ENCODE measurements at places on chromosomes 1 and 21.

- peak; percentile 97 for DNase-seq
Observed at GRCh38 chr1:117093091-117093534, 28.4 kb downstream of the TRIM45 start.

- DNase-seq, result peak; percentile 59
Observed at GRCh38 chr21:14361958-14362357, 21.0 kb downstream of the HSPA13 start.

DNA sequence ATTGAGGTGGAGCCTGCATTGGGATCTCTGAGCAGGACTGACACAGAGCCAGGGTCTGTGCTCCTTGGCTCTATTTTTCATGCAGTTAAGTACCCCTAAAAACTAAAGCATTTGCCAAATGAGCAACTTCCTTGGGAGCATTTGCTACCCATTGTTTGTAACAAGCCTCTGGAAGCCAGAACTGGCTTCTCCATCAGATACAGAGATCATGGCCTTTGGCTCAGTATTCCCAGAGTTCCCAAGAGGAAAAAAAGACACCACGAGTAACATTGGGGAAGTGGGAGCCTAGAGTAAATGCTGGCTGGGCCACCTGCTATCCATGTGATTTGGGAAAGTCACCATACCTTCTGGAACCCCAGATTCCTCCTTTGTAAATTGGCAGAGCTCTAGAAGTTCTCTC, 44.8 kb downstream of the OPTC start:
- DNase-seq, result no peak

DNA sequence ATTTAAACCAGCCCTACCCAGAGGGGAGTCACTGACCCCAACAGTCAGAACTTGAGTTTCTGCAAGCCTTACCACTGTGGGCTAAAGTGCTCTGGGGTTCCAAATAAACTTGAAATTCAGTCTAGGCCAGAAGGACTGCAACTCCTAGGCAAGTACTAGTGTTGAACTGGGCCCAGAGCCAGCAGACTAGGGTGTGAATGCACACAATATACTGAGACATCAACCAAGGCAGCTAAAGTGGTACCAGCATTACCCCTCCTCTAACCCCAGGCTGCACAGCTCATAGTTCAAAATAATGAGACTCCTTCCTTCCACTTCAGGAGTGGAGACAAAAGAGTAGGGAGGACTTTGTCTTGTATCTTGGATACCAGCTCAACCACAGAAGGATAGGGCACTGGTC, 18.9 kb upstream of the IL20 start:
- no peak for DNase-seq

DNA sequence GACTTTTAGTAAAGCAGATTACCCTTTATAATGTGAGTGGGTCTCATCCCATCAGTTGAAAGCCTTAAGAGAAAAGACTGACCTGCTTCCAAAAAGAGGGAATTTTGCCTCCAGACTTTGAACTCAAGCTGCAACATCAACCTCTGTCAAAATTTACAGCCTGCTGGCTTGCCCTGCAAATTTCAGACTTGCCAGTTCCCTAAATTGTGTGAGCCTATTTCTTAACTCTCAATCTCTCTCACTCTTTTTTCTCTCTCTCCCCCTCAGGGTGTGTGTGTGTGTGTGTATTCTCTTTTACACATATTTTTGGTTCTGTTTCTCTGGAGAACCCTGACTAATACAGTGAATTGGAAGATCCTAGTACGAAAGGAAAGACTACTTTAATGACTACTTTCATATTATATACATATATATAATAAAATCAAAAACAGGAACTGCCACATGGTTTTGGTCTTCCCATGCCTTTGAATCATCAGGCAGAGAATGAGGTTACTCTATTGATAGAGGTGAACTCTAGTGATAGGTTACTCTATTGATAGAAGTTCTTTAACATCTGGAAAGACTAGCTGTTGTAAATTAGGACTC, 6.4 kb downstream of the OR2C3 start:
- no peak for DNase-seq

DNA sequence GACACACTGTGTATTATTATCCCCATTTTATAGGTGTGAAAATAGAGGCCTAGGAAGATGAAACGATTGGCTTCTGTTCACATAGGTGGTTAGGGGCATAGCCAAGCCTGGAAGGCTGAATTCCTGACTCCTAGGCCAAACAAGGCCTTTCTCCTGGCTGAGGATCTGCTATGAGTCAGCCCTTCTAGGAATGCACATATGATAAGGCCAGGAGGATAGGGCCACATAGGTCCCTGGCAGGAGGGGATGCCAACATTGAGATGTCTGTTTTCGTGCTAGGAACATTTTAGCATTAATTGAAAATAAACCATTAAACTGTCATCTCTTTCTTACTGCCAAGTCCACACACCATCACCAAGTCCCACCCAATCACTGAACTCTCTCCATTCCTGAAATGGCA, 9.2 kb downstream of the CSMD2 start:
- DNase-seq, result peak; percentile 62

DNA sequence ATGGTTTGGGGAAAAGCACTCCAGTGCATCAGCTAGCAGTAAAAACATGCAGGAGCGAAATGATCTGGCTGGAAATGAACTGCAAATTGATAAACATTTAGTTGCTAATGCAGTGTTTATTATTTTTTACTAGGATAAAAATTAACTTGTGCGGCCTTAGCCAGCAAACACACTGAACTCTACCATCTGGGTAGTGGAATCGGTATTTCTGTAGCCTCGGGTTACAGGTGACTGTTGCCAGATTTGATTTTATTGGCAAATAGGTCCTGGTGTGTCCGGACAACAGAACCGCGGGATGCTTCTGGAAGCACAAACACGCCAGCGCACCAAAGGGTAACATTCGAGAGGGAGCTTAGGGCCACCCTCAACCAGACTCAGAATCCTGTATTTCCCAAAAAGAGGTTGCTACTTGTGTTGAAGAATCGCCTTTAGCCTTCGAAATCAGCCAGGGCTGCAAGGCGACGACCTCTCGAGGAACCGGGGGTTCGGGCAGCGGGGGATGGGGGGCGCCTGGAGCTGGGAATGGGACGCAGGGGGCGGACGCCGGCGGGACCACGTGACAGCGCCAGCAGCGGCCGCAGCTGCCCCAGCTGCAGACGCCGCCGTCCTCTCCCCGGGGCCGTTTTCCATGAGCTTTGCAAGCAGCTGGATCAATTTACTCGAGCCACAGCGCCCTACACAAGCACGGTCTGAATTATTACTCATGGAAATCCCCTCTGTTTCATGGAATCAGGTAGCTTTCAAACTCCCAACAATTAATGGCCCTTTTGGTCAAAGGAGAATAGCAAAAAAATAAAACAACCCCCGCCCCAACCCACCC, 158.8 kb downstream of the TOMM20 start:
- peak; percentile 91 for DNase-seq

DNA sequence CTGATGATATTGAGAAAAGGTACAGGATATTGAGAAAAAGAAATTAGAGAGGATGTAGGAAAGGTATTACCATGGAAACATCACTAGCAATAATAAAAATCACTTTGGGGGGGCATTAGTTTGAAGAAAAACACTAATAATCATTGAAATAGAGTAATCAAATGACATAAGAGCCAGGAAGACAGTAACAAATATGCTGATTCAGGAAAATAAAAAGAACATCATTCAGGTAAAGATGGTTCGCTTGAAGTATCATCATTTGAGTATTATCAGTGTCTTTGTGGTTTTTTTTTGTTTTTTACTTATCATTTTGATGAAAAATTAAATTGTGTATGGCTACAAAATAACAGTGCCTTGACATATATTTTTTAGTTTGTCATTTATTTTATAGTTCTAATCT, 164.5 kb downstream of the IFI44 start:
- DNase-seq, result no peak

DNA sequence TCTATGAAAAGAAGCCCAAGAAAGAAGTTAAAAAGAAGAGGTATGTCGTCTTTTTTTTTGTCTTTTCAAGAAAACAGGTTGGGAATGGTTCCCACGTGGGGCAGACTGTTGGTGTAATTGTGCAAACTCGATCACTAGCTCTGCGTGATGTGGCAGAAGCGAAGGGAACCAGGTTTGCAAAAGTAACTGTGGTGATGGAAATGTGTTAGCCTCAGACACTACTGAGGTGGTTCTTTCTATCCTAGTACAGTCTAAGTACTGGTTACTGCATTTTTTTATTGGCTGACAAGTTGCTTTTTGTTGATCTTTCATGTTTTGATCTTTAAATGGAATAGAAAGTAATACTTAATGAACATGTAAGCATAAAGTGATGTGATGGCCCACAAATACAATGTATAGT, 8.8 kb downstream of the RPL5 start:
- DNase-seq, result no peak

DNA sequence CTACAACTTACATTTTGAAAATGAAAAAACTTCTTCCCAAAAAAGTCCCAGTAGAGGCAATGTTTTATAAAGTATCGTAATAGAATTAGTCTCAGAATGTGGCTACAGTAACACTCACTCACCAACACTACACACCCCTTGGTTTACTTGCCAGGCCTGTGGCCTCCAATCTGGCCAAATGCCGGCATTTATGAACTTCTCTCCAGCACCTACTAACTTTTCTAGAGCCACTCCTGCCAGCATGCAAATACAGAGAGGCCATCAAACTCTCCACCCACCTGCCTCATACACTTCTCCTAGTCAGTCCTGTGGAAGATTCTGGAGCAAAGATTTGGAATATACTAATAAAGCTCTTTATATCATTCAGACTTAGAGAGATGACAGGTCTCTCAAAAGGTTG, 32.3 kb downstream of the STPG1 start:
- no peak for DNase-seq

- no peak for DNase-seq
Observed at GRCh38 chr1:2861988-2862813, 60.7 kb upstream of the TTC34 start.

DNA sequence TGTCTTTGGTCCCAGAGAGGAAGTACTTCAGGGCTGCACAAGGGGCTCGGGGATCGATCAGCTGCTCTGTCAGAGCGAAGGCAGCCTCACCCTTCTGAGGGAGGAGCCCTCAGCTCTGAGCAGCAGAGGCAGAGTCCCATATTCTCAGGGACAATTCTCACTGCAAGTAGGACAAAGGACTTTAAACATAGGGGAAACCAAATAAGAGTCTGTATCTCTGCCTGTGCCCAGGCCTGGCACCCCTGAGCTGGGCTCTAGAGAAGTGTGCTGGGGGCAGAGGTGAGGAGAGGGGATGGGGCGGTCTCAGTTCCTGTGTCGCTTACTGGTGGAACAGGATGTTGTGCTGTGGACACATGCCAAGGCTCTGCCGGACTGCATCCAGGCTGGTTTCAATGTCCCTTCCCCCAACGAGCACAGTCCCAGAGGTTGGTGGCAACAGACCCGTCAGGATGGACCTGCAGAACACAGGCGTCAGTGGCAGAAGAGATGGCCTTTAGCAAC, 76.6 kb downstream of the ABCA4 start:
- no peak for DNase-seq

GRCh38 chr1:26701266-26701994, 5.6 kb downstream of the ARID1A start:
- no peak for DNase-seq

DNA sequence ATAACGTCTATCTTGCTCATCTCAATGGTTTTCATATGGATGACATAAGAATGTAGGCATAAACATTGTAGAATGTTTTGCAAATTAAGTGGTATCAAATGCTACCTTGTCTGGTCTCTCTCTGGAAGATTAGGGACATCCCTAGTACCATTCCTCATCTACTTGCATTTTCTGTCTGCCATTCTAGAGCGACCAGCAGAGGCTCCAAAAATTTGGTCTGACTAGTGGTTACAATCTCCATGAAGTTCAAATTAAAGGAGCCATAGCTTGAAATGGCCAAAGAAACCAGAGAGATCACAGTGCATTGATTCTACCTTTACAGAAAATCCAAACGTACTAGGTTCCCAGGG, 1.1 kb downstream of the CD84 start:
- no peak for DNase-seq

- DNase-seq, result peak; percentile 79
Observed at GRCh38 chr1:54886724-54887664, at the start of gene DHCR24. TSS of gene DHCR24 (minus strand) at chr1:54887195. CDS start at chr1:54887119, 76 bp downstream.

GRCh38 chr1:223144431-223144830, 1.4 kb upstream of the TLR5 start:
- DNase-seq, result no peak

GRCh38 chr1:171949316-171949715, 108.0 kb downstream of the DNM3 start:
- no peak for DNase-seq

DNA sequence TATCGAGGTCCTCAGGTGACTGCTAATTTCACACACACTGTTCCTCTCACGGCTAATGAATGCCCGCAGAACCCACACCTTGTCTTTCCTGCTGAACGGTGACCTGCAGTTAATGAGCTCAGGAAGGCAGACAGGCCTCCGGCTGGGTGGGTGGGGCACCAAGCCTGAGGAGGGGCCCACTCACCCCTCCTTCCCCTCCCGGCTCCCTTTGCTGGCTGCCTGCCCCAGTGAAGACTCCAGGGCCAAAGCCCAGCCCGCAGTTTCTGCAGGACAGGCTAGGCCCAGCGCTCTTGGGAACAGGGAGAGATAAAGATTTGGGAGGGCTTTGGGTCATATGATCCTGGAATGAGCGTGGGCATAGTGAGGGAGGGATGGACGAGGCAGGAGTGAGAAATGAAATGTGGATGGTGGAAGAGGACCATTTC, 26.4 kb downstream of the FOXO6 start:
- DNase-seq, result peak; percentile 63

DNA sequence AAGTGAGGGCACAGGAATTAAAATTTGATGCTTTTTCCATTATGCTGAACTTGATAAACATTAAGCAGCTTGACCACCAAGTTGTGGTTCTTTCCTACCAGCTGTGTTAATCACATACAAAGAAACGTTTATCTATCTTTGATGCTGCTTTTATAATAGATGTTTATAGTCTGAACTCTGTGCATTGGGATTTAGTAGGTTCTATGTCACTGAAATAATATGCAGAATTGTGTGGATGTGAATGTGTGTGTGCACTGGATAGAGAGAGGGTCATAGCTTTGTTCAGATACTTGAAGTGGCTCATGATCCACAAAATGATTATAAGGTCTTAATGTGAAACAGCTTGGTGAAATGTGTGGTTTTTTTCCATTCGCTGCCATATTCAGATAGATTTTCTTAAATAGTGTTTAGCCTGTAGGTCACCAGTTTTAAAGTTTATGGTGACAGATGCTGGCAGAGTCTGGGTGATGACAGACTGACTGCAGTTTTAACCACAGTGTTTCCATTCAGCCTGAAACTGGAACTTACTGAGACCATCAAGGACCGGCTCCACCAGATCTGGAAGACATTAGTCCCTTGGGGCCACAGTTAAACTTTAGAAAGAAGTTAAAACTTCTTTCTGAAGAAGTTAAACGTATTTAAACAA, 10.2 kb downstream of the DDI2 start:
- peak; percentile 43 for DNase-seq

GRCh38 chr1:31778763-31779488, 14.8 kb upstream of the ADGRB2 start:
- DNase-seq, result no peak

DNA sequence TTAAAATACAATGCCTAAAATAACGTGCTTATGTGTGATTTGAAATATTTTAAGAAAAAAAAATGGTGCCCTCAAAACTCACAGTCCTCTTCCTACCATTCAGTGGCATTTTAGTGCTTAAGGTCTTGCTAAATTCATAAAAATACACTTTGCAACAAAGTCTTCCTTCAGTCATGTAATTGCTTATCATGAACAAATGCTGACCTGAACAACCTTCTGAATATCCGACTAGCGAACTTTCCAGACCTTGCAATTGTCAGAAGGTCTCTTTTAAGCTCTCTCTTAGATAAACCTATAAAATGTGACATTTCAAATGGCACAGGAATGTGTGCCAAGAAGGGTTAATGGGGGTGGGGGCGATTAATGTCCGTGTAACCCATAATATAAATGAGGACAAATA, 858 bp downstream of the BRINP3 start:
- DNase-seq, result no peak
